HFFc6 (cell line): ENCODE measurements at places on chromosomes 3 and 15. TPM values are rescaled to one million over a fixed set of nuclear protein-coding genes. Genes with fewer than 3 reads are reported as not detected.

MED12L gene
- 0.13 to 0.79 TPM (median 0.39 TPM) in 3 replicates for total RNA-seq

ECE2 gene
- total RNA-seq = not detected in 3 replicates

SV2B gene
- not detected in 3 replicates for total RNA-seq

ERC2 gene
- not detected in 3 replicates for total RNA-seq

CELSR3 gene
- 1.9 to 4.6 TPM (median 2.3 TPM) in 3 replicates for total RNA-seq

ACTRT3 gene
- 1.3 and 4.2 TPM in 2 replicates for total RNA-seq

GHSR gene
- total RNA-seq = not detected in 2 replicates

DPPA2 gene
- not detected in 3 replicates for total RNA-seq

CLDN18 gene
- not detected in 3 replicates for total RNA-seq

TSEN2 gene
- 9.8 to 15.5 TPM (median 11.5 TPM) in 3 replicates for total RNA-seq

UROC1 gene
- total RNA-seq = not detected in 3 replicates
